Smooth muscle cell of the brain vasculature (primary cell): ENCODE measurements at places on chromosomes 16 and 17.
A peak's percentile ranks its signal among the peaks of the same experiment; 100 is the strongest.

- DNase-seq = no peak
These were observed 46.8 kb downstream of the REXO5 start for GRCh38 chr16:20853143-20853542.

GRCh38 chr16:49337814-49338350 is 35.7 kb upstream of the C16orf78 start:
- DNase-seq = no peak

- peak; percentile 83 for DNase-seq
These were observed 3.9 kb downstream of the TRPV2 start for GRCh38 chr17:16419074-16419928.

DNA sequence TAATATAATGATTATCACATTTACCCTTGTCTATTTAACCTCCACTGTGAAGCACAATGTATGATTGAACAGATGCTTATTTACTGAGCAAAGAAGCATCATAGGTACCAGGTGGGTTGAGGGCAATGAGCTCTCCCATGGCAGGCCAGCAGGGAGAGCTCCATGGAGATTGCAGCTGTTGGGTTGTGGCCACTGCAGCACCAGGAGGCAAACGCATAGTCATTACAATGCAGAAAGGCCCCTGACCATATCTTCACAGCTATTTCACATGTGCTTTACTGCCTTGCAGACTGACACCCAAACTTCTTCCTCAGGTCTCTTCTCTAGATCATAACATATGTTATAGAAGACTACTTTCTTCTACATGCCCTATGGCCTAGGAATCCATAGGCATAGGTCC is 75.0 kb downstream of the MMD start:
- DNase-seq = no peak

- DNase-seq = no peak
These were observed 202.5 kb upstream of the MON1B start for GRCh38 chr16:76988526-76988925.
